Posterior cingulate gyrus (tissue), 11 donors: ENCODE measurements at places on chromosomes 16 and 17.

DNA sequence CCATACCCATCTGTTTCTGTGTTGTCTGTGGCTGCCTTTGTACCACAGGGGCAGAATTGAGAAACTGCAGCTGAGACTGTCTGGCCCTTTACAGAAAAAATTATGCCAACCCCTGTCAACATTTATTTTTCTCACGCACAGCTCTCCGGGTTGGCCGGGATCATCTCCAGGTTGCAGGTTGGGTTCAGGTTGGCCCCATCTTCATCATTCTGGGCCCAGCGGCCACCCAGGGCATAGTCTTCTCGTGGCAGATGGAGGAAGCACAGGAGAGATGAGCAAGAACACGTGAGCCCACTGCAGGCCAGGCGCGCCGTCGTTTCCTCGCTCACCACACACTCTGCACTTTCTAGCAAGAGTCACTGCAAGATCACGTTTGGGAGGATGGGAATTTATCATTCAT is 66.1 kb upstream of the SEC14L1 start:
- no peak for DNase-seq

DNA sequence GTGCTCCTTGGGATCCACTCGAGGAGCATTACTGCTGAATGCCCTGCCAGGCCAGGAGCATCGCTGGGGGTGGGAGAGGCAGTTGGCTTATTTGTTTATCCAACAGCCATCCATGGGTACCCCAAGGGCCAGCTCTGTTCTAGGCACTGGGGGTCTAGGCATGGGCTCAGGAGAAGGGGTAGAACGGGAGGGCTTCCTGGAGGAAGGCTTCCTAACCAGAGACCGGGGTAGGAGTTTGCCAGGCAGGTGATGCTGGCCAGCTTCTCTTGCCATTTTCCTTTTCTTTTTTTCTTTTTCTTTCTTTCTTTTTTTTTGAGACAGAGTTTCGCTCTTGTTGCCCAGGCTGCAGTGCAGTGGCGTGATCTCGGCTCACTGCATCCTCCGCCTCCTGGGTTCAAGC is 241.0 kb downstream of the SEC14L1 start:
- DNase-seq = no peak

DNA sequence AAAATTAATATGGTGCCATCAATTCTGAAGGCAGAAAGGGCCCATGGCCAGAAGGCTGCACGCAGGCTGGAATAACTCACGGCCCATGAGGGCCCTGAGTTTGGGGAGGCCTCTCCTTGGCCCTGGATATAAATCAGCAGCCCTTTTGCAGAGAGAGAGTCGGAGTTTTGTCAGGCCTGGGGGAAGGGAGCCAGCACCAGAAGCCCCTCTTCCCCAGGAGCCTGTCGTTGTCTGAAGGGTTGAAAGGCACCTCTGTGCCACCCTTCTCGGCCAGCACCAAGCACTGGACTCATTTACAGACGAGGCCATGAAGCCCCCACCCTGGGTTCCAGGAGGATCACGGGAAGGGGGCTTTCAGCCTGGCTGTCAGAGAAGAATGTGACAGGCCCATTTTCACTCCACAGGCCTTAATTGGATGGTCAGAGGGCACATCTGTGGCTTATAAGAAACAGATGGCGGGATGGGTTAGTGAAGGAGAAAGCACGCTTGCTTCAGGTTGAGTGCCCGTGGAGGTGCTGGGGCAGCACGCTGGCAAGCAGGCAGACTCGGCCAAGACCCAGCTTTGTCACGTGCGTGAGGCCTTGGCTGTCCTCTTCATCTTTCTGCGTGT is 140.6 kb downstream of the CLEC16A start:
- no peak for DNase-seq

DNA sequence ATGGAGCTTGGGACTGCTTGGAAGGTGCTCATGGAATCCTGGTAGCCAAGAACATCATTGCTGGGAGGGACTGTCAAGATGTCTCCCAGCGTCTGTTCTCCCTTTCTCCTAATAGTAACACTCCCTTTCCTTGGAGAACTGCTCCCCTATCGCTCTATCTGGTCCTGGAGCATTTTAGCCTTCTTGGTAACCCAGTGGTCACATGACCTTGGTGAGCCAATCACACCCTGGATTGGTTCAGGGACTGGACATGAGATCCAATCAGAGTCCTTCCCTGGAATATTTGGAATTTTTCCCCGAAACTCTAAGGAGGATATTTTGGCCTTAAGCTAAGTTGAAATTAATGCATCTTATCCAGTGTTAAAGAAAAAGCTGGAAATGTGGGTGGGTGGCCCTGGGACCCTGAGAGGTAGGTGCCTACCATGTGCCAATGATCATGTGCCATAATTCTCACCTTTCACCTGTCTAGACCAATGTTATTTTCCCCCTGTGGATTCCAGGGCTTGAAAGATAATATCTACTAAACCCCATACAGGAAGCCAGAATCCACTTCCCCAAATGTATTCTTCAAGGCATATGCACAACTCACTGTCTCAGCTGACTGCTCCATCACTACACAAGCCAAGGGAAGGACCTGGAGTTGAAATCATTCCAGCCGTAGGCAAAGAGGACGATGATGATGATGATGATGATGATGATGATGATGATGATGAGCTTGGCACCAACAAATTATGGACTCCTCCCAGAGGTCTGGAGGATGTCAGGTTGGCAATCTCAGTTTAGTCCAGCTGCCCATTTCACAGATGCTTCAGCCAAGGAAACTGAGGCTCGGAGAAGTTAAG is 193.2 kb downstream of the RAB11FIP4 start:
- no peak for DNase-seq

DNA sequence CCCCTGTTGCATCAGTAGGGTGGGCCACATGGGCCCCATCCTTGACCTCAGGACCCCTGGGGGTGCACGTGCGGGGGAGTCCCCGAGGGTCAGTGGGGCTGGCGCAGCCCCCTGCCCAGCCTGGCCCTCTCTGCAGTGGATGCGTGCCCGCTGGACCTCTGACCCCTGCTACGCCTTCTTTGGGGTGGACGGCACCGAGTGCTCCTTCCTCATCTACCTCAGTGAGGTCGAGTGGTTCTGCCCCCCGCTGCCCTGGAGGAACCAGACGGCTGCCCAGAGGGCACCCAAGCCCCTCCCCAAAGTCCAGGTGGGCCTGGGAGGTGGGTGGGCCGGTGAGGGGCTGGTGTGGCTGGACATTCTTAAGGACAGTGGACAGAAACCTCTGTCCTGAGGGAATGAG is 35.9 kb downstream of the MGAT5B start:
- no peak for DNase-seq

DNA sequence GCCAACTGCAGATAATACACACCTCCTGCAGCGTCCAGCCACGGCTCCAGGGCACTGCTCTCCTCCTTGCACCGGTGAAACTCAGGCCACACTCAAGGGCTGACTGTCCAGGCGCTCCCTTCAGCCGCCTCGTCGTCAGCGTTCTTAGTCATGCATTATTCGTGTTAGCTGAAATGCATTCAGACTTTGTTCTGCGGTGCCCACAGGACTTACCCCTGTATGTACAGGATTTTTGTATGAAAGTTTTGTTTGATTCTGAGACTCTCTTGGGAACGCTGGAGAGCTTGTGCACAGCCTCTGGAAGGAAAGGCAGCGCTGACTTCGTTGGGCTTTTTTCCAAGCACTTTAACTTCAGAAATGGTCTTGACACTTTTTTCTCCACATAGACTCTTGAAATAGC is 22.1 kb downstream of the CIBAR2 start:
- no peak for DNase-seq

- DNase-seq = no peak
Measured at GRCh38 chr16:31333686-31334649, 21.0 kb upstream of the ITGAX start.

DNA sequence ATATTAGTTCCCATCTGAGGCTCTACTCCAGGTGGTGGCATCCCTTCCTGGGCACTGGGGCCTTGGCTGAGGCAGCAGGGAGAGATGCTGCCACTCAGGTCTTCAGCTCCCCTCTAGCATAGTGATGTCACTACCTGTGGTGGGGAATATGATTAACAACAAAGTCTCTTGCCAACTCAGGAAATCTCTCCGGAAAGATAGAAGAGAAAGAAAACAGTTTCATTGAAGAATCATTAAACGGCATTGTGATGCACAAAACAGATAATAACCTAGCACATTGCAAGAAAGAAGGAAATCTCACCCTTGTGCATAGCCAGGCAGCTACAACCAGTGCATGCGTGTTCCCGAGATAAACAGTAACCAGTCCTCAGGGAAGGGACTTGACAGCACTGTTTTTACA is 12.2 kb upstream of the ZNF267 start:
- DNase-seq = no peak

DNA sequence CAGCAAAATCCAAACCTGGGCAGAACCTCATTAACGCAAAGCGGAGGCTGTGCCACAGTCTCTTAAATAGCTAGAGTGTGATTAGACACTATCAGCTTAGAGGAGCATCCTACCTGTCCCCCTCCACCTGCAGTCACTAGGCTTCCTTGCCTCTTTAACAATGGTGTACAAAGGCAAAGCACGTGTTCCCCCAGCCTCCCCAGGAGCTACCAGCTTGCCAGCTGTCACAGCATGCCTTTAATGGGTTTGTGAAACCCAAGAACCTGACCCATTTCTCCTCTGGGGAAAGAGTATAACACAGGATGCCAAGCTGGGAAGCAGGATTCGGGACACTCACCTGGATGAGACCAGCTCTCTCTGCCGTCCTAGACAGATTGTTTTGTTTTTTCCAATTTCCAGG is 37.2 kb upstream of the TBX2 start:
- DNase-seq = no peak

DNA sequence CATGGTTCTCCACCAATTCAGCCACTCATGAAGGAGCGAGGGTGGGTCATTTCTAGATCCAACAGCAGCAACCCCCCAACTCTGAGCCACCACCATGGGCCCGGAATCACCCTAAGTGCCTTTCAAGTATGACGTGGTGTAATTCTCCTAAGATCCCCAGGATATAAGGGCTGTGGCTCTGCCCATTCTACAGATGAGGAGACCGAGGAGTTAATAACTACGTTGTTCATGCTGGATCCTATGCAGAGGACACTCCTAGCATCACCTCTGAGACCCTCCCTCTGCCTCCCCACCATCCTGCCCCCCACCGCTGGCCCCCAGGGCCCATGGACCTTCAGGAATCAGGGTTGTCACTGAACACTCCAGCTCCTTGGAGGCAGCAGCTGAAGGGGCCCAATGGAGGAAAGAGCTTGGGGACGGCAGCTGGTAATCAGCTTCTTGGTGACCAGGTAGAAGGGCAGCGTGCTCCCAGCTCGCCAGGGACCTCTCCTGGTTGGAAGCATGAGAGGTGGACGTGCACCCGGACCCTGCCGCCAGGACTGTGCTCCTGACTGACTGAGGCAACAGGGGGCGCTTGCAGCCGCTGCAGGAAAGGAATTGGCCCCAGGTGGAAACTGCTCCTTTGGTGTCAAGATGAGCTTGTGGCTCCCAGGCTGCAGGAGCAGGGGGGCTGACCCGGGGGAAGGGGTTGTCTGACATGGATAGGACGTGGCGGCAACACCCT is 28.2 kb upstream of the CACNG1 start:
- DNase-seq = no peak
